LHCN-M2 (cell line): ENCODE measurements at places on chromosomes 6 and 20. TPM values are rescaled to one million over a fixed set of nuclear protein-coding genes. Genes with fewer than 3 reads are reported as not detected.

- DNase-seq = no peak
Measured at GRCh38 chr6:19864285-19864684, 27.1 kb downstream of the ID4 start.

GRCh38 chr20:37899105-37900045 is 3.6 kb upstream of the VSTM2L start:
- no peak for DNase-seq

GRCh38 chr20:37816726-37817125 is 86.2 kb upstream of the VSTM2L start:
- no peak for DNase-seq

OR12D3 gene
- not detected in 2 replicates for total RNA-seq

- no peak for DNase-seq
Measured at GRCh38 chr6:127475135-127475822, 16.1 kb upstream of the KIAA0408 start.

MRAP2 gene
- 0.23 and 0.51 TPM in 2 replicates for total RNA-seq

CDKAL1 gene
- 16.7 and 17.9 TPM in 2 replicates for total RNA-seq

C20orf202 gene
- not detected in 2 replicates for total RNA-seq

- DNase-seq = no peak
Measured at GRCh38 chr20:5136096-5136495, 9.3 kb downstream of the CDS2 start.
